ENCODE measurements at places on chromosomes 1 and 21.

GRCh38 chr1:183804916-183805841 is at the start of gene RGL1:
Gene RGL1, plus strand, starts transcription at chr1:183805120. Its CDS starts 178 bp downstream, at chr1:183805298.
- DNase-seq = peak; percentile 44

- DNase-seq = no peak
Measured at GRCh38 chr1:43436371-43436770, 17.4 kb downstream of the HYI start.

DNA sequence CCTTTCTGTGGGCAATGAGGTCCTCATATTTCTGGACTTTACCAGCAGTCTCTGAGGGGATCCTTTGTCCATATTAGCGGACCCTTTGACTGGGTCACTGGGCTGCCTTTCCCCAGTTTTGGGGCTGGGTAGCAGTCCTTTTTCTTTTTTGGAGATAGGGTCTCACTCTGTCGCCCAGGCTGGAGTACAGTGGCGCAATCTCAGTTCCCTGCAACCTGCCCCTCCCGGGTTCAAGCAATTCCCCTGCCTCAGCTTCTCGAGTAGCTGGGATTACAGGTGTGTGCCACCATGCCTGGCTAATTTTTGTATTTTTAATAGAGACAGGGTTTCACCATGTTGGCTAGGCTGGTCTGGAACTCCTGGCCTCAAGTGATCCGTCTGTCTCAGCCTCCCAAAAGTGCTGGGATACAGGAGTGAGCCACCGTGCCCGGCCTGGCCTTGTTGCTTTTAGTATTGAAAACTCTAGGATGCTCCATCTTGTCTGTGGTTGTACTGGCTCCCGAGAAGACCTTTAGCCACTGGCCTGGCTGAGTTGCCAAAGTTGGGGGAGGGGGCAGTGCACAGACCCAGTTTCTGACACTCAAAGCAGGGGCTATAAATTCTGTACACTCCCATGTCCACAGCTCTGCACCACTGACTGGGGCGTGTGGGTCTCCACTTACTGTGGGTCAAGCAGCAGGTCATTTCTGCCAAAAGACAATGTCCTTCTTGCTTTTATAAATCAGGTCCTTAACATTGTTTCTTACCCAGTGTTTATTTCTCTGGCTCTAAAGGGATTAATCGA is 33.1 kb downstream of the MAN1C1 start:
- no peak for DNase-seq

- DNase-seq = no peak
Measured at GRCh38 chr1:154338875-154339274, 13.6 kb downstream of the ATP8B2 start.

GRCh38 chr21:31298618-31299269 is 45.3 kb downstream of the TIAM1 start:
- DNase-seq = no peak

Data from NCI-H1105 (cell line).